ENCODE measurements at places on chromosomes 12 and 14.

DNA sequence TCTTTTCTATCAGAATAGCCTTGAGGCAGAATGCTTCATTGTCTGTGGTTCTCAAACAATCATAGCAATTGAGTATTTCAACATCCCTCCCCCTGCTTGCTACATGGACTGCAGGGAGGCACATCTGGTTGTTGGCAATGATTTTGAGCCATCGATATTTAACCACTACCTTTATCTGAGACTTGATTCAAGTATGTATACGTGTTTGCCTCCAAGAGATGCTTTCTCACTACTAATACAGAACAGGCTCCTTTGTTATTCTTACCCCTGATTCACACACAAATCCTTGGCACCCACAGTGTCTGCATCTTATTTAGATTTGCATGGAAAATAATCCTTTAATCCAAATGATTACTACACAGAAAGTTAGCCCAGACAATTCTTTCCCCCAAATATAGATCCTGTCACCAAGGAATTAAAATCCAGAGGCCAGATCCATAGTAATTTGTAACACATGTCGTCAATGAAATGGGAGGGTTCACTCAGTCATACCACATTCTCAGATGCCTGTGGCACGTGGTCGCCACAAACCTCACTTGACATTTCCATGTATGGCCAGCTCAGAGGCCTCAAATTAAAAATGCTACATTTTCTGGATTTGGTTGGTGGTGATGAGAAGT is 199.3 kb downstream of the ITPR2 start:
- no peak for DNase-seq

- no peak for DNase-seq
Observed at GRCh38 chr12:81798294-81798693, 39.1 kb upstream of the PPFIA2 start.

DNA sequence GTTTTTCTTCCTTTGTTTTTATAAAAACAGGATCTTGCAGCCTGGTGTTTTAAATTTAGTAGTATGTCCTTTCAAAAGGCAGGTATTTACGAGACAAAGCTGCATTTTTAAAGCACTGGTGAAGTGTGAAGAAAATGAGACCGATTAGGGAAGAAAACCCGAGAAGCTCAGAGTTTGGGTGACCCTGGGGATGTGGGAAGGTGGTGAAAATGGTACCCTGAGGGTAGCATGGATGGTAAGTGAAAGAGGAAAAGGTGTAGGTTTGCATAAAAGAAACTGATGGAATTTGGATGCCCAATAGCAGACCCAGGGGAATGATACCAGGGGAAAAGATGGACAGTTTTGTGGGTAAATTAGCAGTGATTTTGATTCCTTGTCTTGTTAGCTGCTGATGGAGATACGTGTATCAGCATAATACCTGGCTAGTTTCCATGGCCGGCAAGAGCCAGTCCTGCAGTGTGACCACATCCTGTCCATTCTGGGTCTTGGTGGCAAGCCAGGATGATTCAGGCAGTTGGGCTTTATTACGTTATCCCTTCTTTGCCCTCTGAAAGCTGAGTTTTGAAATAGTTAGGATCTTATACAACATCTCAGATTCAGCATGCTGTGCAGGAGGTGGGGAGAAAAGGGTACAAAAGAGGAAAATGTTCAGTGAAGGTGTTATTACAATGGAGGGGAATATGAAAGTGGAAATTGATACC is 8.9 kb downstream of the BICD1 start:
- no peak for DNase-seq

- DNase-seq: no peak
Observed at GRCh38 chr12:121673013-121673511, 3.6 kb upstream of the MORN3 start.

DNA sequence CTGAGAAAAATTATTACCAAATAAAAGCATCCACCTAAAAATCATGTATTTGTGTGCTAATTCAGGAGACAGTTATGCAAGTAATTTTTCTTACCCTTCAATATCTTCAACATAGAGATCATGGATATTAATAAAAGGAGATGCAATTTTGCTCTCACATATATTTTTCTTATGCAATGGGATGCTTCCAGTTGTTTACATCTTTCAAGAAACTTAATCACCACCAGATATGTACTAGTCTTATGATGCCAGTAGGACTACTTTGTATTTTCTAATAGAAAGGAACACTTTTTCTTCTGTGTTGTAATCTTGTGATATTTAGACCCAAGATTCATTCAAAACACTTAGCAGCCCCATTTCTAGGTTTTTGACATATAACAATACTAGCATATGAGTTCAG is 107.6 kb downstream of the NAV3 start:
- DNase-seq: no peak

DNA sequence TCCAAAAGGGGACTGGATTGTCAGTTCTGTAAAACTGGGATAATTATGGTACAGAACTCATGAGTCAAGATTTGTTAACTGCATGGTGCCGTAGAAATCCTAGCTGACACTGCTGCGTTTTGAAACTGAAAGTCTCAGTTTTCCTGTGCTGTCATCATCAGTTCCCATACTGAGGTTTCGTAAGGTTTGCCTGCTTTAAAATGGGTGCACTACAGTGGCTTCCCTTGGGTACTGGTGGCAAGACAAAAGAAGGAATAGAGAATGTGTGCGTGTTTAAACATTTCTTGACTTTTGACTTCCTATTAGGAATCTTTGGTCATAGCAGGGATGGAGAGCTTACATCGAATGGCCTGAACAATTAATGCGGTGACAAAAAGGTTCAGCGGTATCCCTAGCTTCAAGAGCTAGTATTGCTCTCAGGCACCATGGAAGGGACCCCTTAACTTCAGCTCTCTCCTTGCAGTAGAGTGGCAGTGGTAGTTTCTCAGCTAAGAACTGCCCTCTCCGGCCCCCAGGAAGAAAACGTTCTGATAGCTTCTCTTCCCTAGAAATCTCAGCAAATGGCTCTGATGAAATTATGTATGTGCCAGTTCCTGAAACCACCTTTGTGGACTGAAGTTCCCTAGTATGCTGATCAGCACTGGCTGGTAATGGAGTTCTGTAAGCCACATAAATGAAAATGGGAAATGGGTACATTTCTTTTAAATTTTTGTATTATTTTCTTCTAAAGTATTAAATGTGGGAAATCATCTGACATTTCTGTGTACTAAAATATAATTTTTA is 28.9 kb downstream of the ANO6 start:
- DNase-seq: no peak

- no peak for DNase-seq
Observed at GRCh38 chr12:91215940-91216454, 33.4 kb upstream of the DCN start.

- DNase-seq: no peak
Observed at GRCh38 chr14:55705651-55706364, 125.8 kb downstream of the KTN1 start.

- DNase-seq: no peak
Observed at GRCh38 chr12:109523071-109523470, 45.6 kb downstream of the UBE3B start.

DNA sequence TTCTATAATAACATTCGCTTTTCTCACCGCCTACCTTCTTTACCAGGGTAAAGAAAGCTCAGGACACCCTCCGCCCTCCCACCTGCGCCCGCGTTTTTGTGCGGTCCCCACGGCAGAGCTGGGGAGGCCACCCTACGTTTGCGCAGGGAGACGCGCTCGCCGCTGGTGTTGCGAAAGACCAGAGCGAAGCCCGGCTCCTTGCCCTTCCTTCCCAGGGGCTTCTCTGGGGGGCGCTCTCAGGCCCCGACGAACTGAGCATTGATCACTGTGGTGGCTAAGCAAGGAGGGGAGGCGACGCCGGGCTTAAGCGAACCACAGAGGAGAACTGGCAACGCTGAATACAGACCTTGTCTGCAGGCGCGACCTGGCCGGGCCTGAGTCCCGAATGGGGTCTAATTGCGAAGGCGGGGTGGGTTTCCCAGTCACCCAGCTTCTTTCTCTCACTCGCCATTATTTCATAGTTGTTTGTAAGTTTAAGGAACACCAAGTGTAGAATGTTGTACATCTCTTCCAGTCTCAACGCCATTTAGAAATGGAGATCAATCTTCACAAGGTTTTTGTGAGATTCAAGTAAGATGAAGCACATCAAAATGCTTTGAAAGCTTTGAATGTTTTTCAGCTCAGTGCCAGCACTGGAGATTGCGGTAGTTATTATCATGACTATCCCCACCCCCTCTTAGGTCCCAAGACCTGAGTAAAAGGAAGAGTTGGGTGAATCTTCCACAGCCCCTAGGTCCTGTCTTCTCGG is 1.7 kb upstream of the NKX2-1 start:
- no peak for DNase-seq

DNA sequence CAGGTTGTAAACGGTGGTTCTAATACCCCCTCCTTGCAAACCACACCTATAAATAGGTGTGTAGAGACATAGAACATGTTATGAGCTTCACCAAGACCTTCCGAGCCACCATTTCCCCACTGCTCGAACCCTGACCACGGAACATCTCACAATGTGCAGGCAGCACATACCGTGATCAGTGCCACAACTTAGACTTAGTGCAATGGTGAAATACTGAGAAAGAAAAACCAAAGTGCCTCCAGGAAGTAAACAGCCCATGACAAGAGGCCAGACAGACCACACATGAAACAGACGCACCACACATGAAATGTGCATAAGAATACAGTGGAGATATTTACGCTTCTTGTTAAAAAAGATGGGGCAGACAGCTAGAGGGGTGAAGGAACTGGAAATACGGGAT is 166.9 kb upstream of the CCND2 start:
- DNase-seq: no peak

DNA sequence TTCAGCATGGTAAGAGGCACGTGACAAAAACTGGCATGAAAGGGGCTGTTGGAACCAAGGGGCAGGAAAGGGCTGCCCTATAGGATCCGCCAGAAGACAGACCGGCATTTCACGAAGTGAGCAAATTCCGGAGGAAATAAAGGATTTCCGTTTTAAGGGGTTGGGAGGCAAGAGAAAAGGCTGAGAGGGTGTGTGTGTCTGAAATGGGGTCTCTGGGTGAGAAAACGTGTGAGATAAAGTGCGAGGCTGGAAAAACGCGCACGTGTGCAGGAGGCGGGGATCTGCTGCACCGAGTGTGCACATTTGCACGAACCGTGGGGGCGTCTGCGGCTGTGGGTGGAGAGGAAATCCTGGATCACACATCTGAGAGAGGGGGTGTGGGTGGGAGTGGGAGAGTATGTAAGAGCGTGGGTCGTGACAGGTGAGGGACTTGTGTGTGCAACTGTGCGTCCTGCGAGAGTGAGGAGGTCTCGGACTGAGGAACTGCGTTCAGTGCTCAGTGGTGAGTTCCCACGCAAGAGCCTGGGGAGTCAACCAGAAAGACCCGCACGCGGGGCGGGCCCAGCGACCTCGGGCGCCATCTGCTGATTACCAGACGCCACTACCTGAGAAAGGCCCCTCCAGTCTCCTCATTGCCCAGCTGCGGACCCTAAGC is 37.0 kb upstream of the P2RX7 start:
- DNase-seq: peak; percentile 69

DNA sequence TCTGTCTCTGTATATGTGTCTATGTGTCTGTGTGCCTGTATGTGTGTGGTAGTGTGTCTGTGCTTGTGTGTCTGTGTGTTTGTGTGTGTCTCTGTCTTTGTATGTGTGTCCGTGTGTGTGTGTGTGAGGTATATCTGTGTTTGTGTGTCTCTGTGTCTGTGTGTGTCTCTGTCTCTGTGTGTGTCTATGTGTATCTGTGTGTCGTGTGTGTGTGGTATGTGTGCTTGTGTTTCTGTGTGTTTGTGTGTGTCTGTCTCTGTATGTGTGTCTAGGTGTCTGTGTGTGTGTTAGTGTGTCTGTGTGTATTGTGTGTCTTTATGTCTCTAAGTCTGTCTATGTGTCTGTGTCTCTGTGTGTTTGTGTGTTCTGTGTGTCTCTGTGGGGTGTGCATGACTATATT is 158.6 kb downstream of the TMEM121 start:
- DNase-seq: no peak

GRCh38 chr14:94470311-94470710 is 5.7 kb downstream of the SERPINA9 start:
- DNase-seq: no peak

DNA sequence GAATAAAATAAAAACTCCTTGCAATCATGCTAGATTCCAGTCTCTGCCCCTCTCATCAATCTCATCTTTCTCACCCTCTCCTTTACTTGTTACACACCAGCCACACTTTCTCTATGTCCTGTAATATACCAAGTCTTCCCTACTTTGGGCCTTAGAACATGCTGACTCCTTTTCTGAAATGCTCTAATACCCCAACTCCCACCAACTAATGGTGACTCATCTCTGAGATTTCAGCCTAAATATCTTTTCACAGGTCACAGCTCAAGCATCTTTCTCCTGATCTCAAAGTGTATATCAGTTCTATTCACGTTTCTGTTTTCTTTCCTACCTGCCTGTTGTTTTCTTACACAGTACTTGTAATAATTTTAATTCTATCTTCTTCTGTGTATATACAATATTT is 378.9 kb upstream of the PRICKLE1 start:
- no peak for DNase-seq

GRCh38 chr12:2737656-2738241 is 57.0 kb upstream of the FKBP4 start:
- DNase-seq: no peak

Measured in activated T-helper 1 cell treated with anti-CD3 and anti-CD28 coated beads, Interleukin-2, amount 50 U/mL, for 16 hours (primary cell).